ENCODE measurements at places on chromosomes 7 and 10.

- DNase-seq, result no peak
Measured at GRCh38 chr7:151506901-151507382, 12.8 kb downstream of the RHEB start.

DNA sequence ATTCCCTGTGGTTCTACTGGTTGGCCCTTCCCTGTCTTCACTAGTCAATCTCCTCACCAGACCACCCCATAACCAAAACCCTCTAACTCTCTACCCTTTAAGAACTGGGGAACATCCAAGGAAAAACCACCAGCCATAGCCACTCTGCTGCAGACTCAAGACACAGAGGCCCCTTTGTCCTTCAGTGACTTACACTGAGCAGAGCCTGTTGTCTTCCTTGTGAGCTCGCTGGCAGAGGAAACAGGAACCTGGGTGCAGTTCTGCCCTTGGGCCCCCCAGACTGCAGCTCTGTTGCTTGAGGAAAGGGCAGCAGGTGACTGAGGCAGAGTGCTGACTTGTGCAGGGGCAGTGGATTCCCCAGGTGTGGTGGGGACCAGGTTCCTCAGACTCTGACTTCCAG lies 30.6 kb downstream of the ZC3HAV1 start:
- no peak for DNase-seq

DNA sequence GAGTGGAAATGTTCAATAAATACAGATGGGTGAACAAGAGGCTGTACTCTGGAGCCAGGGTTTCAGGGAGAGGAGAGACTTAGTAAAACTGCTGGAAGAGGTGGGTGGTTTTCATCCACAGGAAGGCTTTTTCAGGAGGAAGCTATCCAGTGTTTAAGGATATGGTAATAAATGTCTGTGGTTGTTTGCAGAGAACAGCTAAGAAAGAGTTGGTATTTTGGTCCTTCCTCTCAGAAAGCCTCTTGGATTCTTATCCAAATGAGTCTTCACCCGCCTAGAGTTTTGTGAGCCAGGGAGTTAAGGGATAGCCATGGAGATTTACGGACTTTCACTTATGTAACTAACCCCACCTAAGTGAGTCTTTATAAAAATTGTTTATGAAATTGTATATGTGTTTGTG lies 95.7 kb downstream of the GNAI1 start:
- no peak for DNase-seq

DNA sequence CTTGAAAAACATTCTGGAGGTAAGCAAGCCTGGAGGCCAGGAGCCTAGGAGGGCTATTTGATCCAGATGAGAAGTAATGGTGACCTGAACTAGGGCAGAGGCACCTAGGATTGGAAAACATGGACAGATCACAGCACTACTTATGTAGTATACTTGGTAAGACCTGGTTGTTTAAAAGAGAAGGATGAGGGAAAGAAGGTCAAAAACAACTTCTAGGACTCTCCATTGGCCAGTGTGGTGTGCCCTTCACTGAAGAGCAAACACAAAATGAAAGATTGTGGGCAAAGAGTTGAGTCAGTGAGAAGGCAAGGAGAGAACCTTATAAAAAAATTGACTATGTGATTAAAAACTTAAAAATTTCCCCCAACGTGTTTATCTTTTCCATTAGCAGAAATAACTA lies 14.3 kb downstream of the ANKRD1 start:
- no peak for DNase-seq

DNA sequence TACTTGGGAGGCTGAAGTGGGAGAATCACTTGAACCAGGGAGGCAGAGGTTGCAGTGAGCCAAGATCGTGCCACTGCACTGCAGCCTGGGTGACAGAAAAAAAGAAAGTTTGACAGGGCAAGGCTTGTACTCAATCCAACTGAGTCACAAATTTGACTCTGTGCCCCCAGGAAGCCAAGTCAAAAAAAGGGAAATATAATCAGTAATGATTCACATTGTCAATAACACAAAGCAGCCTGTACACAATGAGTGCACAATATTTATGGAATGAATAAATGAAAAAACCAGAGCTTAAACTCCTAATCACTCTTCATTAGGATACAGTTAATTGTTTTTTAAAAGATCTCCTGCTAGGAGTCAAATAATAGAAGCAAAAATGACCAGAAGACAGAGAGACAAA lies 6.4 kb downstream of the NAPEPLD start:
- DNase-seq, result no peak

DNA sequence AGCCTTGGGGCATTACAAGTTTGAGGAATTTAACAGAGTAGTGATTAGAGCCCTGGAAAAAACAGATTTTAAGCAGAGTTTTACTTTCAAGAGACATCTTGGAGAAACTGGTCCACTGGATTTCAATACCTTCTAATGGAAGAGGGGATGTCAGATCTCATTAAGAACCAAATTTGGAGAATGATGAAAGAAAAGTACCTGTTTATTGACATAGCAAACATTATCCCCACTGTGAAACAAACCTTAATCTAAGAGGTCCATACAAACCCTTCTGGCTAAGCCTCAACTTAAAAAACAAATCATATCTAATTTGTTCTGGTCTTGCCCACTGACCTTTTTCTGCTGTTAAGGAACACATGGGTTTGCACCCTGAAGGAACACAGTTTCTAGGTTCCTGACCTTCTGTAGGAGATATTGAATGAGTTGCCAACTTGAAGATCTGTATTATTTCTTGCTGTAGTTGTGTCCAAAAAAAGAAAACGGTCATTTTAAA lies 53.5 kb downstream of the LAMB1 start:
- no peak for DNase-seq

DNA sequence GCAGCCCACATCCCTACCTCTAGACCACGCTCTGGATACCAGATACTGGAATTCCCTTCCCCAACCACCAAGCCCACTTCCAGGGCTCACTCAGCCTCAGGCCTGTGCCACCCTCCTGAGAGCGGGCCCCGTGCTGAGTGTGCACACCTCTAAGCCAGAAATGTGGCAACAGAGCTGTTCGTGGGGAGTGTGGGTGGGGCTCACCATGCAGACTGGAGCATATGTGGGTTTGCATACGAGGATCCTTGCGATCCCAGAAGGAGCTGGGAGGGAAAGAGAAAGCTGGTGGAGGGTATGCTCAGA lies 13.0 kb upstream of the LIMK1 start:
- DNase-seq, result no peak

- DNase-seq, result no peak
Measured at GRCh38 chr10:76085817-76086167, 654.4 kb downstream of the LRMDA start.

- DNase-seq, result no peak
Measured at GRCh38 chr10:124799211-124799610, 2.4 kb upstream of the ABRAXAS2 start.

DNA sequence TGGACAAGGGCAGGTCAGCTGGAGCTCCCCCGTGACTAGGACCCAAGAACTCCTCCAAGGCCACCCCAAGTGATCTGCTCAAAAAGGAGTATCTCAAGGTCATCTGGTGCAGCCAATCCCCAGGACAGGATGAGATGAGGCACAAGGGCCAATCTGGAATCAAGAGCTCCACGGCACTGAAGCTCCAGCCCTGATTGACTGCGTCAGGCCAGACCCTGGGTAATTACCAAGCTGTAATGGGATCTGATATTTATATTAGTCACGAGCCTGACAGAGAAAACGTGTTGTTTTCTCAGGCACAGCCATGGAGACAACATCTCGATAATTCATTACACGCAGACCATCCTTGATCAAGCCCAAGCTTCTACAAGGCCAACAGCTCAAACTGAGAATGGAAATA lies 4.2 kb downstream of the KCNMA1 start:
- DNase-seq, result no peak

DNA sequence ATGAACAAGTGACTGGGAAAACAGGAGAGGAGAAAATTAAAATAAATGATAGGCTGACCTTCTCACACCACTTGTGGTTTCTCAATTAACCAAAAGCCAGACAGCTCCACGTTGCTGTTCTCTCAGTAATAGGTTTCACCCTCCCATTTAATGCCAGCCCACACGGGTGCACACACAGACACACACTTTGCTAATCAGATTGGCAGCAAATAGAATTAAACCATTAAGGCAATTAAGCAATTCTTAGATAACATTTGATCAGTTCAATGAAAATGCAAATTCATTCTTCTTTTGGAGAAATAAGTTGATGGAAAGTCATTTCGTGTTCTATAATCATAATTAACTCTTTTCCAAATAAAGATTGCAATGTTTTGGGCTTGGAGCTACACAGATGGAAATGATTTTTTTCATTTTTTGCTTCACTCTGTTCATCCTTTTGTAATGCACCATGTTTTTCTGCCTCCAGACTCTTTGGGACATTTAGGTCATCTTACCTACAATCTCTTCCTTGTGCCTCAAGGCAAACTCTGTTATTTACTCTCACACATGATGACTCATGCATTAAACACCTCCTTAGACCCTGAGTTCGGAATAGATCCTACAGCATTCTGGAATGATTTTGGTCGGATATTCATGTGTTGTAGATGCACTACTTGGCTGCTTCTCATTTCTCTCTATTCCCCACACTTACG lies 700.7 kb downstream of the AUTS2 start:
- no peak for DNase-seq

DNA sequence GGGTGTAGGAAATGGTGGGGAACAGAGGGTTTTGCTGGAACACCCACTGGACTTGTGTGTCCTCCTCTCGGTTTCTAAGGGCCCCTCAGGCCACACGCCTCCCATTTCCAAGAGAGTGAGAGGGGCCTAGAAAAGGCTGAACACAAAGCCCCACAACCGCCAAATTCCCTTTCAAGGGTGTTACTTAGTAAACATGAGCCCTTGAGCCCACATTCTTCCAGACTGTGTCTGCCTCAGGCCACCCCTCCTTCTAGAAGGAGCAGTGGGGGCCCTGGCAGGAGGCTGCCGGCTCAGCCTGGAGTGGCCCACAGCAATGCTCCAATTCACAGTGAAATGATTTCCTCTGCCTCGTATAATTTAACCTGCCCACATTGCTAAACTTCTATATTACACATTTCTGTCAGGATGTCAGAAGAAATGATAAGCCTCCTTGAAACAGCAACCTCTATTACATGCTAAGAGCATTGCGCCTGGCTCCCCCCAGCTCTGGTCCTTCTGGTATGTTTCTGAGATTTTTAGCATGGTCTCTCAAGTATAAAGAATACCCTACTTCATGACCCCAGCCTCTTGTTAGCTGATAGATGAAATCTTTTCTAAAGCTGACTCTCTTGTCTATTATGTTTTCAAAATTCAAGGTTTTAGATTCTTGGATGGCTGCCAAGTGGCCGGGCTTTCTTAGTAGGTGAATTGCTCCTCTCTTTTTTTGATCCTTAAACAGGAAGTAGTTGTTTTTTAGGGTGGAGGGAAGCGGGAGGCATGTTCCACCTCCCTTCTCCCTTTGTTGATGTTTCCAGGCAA lies 673.9 kb upstream of the GALNT17 start:
- DNase-seq, result no peak

DNA sequence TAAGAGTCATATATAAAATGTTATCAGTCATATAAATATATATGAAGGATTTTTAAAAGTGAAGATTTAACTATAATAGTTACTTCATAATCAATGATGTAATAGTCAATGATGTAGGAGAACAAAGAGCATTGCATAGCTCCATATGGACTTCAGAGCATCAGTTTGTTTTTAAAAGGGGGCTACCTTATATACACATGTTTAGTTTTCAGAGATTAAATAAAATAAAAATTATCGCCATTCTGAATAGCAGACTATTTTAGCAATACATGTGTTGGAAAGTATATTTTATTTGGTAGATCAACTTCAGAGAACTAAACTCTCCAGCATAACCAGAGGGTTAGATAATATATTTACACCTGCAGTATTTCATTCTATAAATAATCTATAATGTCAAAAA lies 29.1 kb upstream of the EPC1 start:
- no peak for DNase-seq

GRCh38 chr10:5252177-5253037 lies 55.8 kb downstream of the AKR1C4 start:
- no peak for DNase-seq

DNA sequence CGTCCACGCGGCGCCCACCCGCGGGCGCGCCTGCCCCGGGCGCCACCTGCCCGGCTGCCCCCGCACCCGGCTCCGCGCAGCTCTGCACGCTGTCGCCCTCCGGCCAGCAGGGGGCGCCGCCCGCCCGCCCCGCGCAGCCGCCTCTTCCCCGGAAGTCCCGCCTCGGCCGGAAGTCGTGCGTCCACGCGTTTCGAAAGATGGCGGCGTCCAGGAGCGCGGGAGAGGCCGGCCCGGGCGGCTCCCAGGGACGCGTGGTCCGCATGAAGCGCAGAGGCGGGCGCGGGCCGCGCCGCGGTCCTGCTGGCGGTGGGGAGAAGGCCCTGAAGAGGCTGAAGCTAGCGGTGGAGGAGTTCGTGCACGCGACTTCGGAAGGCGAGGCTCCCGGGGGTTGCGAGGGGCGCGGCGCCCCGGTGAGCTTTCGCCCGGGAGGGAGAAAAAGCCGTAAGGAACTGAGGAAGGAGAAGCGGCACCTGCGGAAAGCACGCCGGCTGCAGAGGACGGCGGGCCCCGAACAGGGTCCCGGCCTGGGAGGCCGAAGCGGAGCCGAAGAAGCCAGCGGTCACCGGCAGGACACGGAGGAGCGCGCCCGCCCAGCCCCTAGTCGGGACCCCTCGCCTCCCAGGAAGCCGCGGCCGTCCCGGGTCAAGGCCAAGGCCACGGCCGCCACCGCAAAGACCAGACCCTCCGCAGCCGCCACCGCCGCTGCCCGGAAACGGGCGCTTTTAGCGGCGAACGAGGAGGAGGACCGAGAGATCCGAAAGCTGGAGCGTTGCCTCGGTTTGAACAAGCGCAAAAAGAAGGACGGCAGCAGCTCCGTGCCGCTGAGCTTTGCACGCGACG lies at the start of gene NOM1:
NOM1 (plus strand) TSS at position 172 of the 840 bp plus-strand sequence; CDS start at position 198, 26 bp downstream.
- peak; percentile 89 for DNase-seq

- DNase-seq, result no peak
Measured at GRCh38 chr10:17472481-17473227, 18.3 kb upstream of the ST8SIA6 start.

GRCh38 chr10:88792661-88793060 lies 9.9 kb upstream of the LIPM start:
- DNase-seq, result no peak

DNA sequence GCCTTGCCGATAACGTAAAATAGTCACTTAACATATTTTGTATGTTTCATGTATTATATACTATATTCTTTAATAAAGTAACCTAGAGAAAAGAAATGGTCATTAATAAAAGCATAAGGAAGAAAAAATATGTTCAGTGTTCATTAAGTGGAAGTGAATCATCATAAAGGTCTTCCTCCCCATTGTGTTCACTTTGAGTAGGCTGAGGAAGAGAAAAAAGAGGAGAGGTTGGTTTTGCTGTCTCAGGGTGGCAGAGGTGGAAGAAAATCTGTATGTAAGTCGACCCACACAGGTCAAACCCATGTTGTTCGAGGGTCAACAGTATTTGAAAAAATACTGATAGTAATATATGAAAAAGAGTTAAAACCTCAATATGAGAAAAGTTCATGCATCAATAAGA lies 90.3 kb downstream of the GLCCI1 start:
- no peak for DNase-seq

All from stimulated activated CD4-positive, alpha-beta T cell treated with anti-CD3 and anti-CD28 coated beads, Interleukin-1b, Interleukin-23, amount 100 ng/mL, for 4 hours (primary cell).